ENCODE measurements at places on chromosomes 3 and 15. TPM values are rescaled to one million over a fixed set of nuclear protein-coding genes. Genes with fewer than 3 reads are reported as not detected.

ISL2 gene
- total RNA-seq = not detected

GRCh38 chr3:149532489-149533180 is 58.1 kb downstream of the TM4SF4 start:
- DNase-seq = no peak

GRCh38 chr15:75361989-75362641 is 6.3 kb downstream of the MAN2C1 start:
- DNase-seq = no peak

DNA sequence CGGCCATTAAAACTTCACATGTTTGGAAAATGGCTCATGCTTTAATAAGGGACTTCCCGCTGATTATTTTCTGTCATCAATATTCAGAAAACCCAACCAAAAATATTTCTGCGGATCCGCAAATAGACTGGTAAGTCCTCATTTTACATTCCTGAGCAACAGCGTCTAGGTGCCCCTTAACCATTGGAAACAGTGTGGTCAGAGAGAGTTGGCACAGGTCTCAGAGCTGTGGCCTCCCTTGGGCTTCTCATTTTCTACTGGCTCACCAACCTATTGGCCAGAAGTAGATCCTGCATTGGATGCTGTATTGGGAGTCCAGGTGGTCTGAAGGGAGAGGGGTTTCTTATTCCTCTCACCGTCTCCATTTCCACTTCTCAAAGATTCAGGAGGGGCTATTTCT is 348.1 kb upstream of the DCBLD2 start:
- DNase-seq = no peak

ST8SIA2 gene
- total RNA-seq = 0.12 TPM

- peak; percentile 80 for DNase-seq
Measured at GRCh38 chr15:72199721-72200212, 2.2 kb upstream of the GRAMD2A start.

C3orf22 gene
- 0.12 TPM for total RNA-seq

WNT7A gene
- total RNA-seq = not detected

- no peak for DNase-seq
Measured at GRCh38 chr3:46714728-46715506, 2.8 kb downstream of the PRSS50 start.

DNA sequence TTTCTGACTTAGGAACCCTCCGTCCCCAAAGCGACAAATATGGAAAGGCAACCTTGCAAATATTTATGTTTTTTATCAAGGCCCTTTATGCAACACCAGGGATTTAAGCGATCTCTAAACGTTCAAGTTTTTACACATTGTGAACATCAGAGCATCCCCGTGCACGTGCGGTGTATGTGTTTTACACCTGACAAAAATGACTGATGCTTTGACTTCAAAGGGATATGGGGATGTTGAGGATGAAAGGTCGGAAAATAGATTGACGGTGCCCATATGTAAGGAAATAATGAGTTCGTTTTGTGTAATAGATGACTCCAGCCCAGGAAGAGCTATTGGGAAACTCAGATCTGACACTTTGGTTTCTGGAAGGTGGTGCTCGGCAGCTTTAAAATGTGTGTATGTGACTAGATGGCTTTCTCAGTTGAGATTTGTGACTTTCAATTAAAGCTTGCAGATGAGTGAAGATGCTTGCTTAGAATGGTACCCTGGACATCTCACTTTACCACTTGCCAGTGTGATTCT is 866 bp downstream of the SLC49A4 start:
- DNase-seq = no peak

DNA sequence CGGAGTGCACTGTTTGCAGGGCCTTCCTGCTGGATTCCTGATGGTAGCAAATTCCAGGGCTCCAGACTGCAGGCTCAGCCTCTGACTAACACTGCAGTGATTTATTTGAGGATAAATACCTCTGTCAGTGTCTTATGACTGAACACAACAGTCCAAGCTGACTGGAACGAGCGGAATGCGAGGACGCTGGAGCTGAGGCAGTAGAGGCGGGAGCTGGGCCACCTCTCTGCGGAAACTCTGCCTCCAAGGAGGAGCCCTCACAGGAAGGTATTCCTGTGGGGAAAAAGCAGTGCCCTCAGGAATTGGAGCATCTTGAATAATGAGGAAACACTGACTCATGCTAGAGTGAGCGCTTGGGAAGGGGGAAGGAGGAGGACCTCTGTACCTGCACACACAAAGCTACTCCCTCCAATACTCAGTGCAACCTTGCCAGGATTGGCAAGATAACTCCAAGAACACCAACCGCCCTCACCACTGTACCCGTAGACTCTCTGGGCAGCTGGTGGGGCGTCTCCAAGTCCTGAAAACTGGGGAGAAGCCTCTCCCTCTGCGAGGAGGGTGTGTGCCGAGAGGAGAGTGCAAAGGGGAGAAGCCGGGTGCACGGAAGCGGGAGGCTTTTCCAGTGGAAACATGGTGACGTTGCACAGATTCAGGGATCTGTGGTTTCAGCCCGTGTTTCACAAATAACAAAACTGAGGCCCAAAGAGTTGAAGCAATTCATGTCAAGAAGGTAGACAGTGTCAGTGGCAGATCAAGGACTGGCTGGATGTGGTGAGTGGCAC is 43.0 kb downstream of the VGLL4 start:
- peak; percentile 85 for DNase-seq

GRCh38 chr3:9595877-9596276 is 42.3 kb upstream of the LHFPL4 start:
- DNase-seq = no peak

P2RY13 gene
- 0.73 TPM for total RNA-seq

DNA sequence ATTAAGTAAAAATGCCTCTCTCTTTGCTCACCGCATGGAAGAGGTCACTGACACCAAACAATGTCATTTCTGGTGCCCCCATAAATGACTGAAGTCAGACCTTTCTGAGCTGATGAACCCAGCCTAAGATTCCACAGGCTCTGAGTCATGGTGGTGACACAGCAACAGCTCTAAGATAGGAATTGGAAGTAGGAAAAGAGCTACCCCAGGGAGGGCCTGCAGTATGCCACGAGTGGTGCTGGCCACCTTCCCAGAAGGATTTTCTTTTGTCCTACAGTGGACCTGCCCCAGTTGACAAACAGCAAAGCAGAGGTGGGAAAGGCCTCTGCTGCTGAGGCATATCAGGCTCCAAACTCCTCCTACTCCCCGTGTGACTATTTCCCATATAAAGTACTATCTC is 208.1 kb downstream of the MINAR1 start:
- no peak for DNase-seq

DNA sequence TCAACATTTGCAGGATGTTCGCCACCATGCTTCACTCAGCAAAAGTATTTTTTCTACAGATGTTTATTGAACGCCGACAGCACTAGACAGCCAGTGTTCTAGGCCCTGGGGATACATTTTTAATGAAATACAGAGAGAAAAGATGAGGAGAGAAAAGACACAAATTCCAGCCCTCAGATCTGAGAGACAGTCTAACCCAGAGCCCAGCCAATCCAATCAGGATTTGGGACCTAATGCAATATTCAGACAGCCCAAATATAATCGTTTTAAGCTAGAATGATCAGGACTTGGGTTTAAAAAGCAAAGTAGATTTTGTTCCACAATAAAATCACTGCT is 174.8 kb downstream of the SLCO3A1 start:
- no peak for DNase-seq
